Left ventricle myocardium inferior (tissue), 1 donor: ENCODE measurements at places on chromosomes 3 and 15. TPM values are rescaled to one million over a fixed set of nuclear protein-coding genes. Genes with fewer than 3 reads are reported as not detected.

DNA sequence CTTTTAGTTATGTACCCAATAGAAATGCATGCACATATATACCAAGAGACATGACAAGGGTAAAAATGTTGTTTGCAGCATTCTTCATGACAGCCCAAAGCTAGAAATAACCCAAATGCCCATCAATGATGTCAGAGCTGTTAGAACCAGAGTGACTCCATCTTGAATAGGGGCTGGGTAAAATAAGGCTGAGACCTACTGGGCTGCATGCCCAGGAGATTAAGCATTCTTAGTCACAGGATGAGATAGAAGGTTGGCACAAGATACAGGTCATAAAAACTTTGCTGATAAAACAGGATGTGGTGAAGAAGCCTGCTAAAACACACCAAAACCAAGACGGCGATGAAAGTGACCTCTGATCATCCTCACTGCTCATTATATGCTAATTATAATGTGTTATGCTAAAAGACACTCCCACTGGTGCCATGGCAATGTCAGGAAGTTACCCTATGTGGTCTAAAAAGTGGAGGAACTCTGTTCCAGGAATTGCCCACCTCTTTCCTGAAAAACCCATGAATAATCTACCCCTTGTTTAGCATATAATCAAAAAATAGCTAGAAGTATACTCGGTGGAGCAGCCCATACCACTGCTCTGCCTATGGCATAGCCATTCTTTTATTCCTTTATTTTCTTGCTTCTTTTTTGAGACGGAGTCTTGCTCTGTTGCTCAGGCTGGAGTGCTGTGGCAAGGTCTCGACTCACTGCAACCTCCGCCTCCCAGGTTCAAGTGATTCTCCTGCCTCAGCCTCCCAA lies 32.9 kb downstream of the ZBTB11 start:
- no peak overlapping the region for H3K27ac ChIP-seq
- peaks cover 22% of the 10 kb centered on the region for H3K36me3 ChIP-seq
- no peaks in the 10 kb centered on the region for H3K27me3 ChIP-seq
- H3K4me3 ChIP-seq: no peak overlapping the region
- H3K4me1 ChIP-seq: no peaks in the 10 kb centered on the region
- DNase-seq: no peak

DNA sequence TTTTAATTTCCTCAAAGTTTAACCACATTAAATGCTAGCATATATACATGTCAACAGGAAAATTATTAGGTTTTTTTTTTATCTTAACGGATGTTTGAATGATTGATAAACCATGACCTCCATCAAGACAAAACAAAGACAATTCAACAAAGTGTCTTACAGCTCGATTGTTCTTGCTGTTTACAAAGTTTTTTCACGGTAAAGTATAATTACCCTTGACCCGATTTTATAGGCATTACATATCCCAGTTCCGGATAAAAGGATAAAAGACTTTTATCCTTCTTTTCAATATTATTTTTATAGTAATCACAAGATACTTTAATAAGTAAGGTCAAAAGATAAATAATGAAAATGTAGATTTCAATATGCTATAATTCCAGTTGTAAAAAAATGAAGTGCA lies 96.9 kb downstream of the RORA start:
- no peak for DNase-seq
- no peaks in the 10 kb centered on the region for H3K27me3 ChIP-seq
- no peaks in the 10 kb centered on the region for H3K36me3 ChIP-seq
- peaks cover 8% of the 10 kb centered on the region for H3K4me1 ChIP-seq
- H3K27ac ChIP-seq: no peak overlapping the region

- peak overlapping the region; percentile 43 for H3K27ac ChIP-seq
- H3K36me3 ChIP-seq: peaks cover 8% of the 10 kb centered on the region
- H3K4me1 ChIP-seq: peaks cover 74% of the 10 kb centered on the region
- no peak for DNase-seq
Observed at GRCh38 chr15:67196672-67197363, 57.6 kb downstream of the AAGAB start.

- peak within 1 kb of the TSS; percentile 23 for H3K27ac ChIP-seq
- no peak for DNase-seq
- H3K27me3 ChIP-seq: peaks cover 87% of the 10 kb centered on the region
- H3K36me3 ChIP-seq: no peaks in the 10 kb centered on the region
- H3K4me3 ChIP-seq: peak within 1 kb of the TSS; percentile 67
- peaks cover 29% of the 10 kb centered on the region for H3K4me1 ChIP-seq
Observed at GRCh38 chr15:88256279-88257230, at the start of gene NTRK3. TSS of gene NTRK3 (minus strand) at chr15:88256739. CDS start at chr15:88256153, 586 bp downstream.

EFHB gene
- total RNA-seq: 0.58 TPM

DNA sequence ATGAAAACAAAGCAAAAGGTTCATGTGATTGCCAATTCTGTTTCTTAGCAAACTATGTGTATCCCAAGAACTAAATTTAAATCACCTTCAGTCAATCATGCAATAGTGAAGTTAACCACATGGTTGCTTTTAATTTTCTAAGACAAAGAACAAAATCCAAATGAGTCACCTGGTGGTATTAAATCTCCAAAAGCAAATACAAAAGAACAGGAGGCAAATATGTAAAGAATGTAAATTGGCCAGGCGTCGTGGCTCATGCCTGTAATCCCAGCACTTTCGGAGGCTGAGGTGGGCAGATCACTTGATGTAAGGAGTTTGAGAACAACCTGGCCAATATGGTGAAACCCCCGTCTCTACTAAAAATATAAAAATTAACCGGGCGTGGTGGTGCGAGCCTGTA lies 54.2 kb upstream of the PIK3R4 start:
- no peak overlapping the region for H3K4me3 ChIP-seq
- H3K36me3 ChIP-seq: no peaks in the 10 kb centered on the region
- H3K27ac ChIP-seq: no peak overlapping the region
- no peaks in the 10 kb centered on the region for H3K27me3 ChIP-seq
- no peak for DNase-seq

GRCh38 chr3:170909129-170909903 lies 879 bp upstream of the EIF5A2 start:
- peak overlapping the region; percentile 73 for H3K27ac ChIP-seq
- no peaks in the 10 kb centered on the region for H3K36me3 ChIP-seq
- no peak for DNase-seq
- peaks cover 18% of the 10 kb centered on the region for H3K4me1 ChIP-seq
- H3K4me3 ChIP-seq: peak overlapping the region; percentile 80

DNA sequence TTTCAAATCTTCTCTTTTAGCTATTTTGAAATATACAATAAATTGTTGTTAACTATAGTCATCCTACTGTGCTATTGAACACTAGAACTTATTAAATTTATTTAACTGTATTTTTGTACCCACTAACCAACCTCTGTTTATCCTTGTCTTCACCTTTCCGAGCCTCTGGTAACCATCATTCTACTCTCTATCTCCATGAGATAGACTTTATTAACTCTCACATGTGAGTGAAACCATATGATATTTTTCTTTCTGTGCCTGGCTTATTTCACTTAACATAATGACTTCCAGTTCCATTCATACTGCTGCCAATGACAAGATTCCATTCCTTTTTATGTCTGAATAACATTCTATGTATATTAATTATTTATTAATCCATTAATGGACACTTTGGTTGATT lies 15.8 kb upstream of the SLC15A2 start:
- H3K4me3 ChIP-seq: no peak overlapping the region
- no peak for DNase-seq
- peaks cover under 1% of the 10 kb centered on the region for H3K36me3 ChIP-seq
- H3K27me3 ChIP-seq: no peaks in the 10 kb centered on the region

AEN gene
- total RNA-seq: 10.3 TPM

- DNase-seq: no peak
- no peak overlapping the region for H3K4me3 ChIP-seq
- H3K27me3 ChIP-seq: peaks cover 26% of the 10 kb centered on the region
- H3K36me3 ChIP-seq: no peaks in the 10 kb centered on the region
Observed at GRCh38 chr15:79065706-79066376, 24.7 kb downstream of the RASGRF1 start.

GRCh38 chr3:141887051-141887450 lies 10.6 kb downstream of the ATP1B3 start:
- no peak overlapping the region for H3K27ac ChIP-seq
- H3K27me3 ChIP-seq: no peaks in the 10 kb centered on the region
- no peak overlapping the region for H3K4me3 ChIP-seq
- no peaks in the 10 kb centered on the region for H3K4me1 ChIP-seq
- no peak for DNase-seq
- H3K36me3 ChIP-seq: peaks cover 6% of the 10 kb centered on the region

DNA sequence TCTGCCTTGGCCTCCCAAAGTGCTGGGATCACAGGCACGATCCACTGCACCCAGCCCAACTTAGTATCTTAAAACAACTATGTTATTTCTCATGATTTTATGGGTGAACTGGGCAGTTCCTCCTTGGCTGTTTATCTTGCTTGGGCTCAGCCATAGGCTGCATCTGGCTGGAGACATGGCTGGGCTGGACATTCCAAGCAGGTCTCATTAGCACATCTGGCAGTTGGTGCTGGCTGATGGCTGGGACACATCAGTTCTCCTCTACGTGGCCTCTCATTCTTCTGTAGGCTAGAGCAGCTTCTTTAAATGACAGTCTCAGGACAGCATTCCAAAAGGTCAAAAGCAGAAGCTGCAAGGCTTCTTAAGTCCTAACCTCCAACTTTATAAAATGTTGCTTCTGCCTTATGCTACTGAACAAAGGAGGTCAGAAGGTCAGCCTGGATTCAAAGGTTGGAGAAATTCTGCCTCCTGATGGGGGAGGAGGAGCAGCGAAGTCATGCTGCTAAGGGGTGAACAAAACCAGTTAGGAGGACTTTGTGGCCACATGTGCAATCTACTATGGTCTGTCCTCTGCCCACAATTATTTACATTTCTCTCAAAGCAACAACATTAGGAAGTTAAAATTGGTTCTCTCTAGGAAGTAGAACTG lies 144.0 kb downstream of the AQP9 start:
- no peak for DNase-seq
- H3K36me3 ChIP-seq: no peaks in the 10 kb centered on the region

GRCh38 chr3:50374363-50375257 lies 15.3 kb upstream of the TMEM115 start:
- no peak overlapping the region for H3K27ac ChIP-seq
- H3K27me3 ChIP-seq: peaks cover 4% of the 10 kb centered on the region
- DNase-seq: no peak
- H3K4me3 ChIP-seq: no peak overlapping the region
- H3K36me3 ChIP-seq: no peaks in the 10 kb centered on the region

- no peaks in the 10 kb centered on the region for H3K36me3 ChIP-seq
- no peaks in the 10 kb centered on the region for H3K27me3 ChIP-seq
- H3K4me3 ChIP-seq: no peak overlapping the region
- no peak for DNase-seq
- no peak overlapping the region for H3K27ac ChIP-seq
- peaks cover 10% of the 10 kb centered on the region for H3K4me1 ChIP-seq
Observed at GRCh38 chr15:53829923-53830459, 70.5 kb upstream of the WDR72 start.

DNA sequence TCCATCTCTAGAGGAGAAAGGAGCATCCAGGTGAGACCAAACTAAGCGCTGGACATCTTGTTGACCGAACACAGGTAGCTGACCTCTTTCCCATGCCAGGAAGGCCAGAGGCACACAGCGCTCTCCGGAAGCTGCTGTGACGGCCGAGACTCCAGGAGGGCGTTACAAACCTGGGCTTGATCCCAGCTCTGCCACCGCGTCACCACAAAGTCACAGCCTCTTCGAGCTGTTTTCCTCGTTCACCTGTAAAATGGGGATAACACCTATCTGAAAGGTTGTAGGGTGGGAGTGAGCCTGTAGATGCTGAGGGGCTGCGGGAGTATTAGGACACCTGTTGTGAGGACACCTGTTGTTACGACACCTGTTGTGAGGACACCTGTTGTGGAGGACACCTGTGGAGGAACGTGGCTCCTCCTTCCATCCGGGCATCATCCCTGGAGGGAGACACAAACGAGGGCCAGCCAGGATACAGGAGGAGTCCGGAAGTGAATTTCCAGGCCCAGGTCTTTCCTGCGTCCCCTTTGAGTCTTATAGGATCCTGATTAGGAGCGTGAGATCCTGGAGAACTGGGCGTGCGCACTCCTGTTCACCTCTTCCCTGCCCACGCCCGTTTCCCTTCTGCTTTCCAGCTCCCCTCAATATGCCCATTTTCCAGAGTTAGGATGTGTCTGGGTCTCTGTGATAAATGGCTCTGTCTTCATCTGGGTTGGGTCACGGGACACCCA lies 2.3 kb upstream of the MUC4 start:
- H3K27ac ChIP-seq: no peak overlapping the region
- DNase-seq: no peak
- H3K27me3 ChIP-seq: peaks cover 64% of the 10 kb centered on the region
- no peaks in the 10 kb centered on the region for H3K36me3 ChIP-seq
- no peak overlapping the region for H3K4me3 ChIP-seq

DNA sequence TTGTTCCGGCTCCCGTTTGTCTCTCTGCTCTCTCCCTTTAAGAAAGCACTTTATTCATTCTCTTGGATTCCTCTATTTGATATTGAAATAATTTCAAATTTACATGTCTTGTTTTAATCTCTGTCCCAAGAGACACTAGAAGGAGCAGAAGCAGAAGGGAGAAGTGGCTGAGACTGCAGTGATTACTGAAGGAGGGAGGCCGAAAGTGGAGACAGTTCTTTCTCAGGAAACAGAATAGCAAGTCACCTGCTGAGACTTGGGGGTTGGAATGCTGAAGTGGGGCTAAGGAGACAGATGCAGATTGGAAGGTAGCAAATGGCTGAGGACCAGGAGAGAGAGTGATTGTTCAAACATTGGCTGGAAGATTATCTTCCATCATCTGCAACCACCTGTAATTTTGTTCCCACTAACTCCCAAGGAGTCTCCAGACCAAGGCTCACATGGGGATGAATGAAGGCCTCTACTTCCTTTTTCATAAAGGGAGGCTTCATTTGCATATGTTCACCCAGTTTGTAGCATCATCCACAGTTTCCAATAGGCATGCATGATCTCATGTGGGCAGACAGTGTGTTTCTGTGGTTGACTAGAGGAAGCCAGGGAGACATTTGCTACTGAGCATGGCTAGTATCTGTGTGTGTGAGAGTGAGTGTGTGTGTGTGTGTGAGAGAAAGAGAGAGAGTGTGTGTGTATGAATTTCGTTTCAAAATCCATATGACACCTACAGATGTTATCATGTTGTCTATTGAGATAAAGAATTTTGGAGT lies 24.0 kb downstream of the LTF start:
- DNase-seq: no peak
- no peak overlapping the region for H3K4me3 ChIP-seq
- no peaks in the 10 kb centered on the region for H3K27me3 ChIP-seq
- no peak overlapping the region for H3K27ac ChIP-seq

- H3K36me3 ChIP-seq: no peaks in the 10 kb centered on the region
- H3K27me3 ChIP-seq: no peaks in the 10 kb centered on the region
- H3K27ac ChIP-seq: peak overlapping the region; percentile 26
- no peak for DNase-seq
Observed at GRCh38 chr3:188165596-188165995, 11.6 kb downstream of the LPP start.

TRH gene
- not detected for total RNA-seq

WNT5A gene
- total RNA-seq: 3.8 TPM

DNA sequence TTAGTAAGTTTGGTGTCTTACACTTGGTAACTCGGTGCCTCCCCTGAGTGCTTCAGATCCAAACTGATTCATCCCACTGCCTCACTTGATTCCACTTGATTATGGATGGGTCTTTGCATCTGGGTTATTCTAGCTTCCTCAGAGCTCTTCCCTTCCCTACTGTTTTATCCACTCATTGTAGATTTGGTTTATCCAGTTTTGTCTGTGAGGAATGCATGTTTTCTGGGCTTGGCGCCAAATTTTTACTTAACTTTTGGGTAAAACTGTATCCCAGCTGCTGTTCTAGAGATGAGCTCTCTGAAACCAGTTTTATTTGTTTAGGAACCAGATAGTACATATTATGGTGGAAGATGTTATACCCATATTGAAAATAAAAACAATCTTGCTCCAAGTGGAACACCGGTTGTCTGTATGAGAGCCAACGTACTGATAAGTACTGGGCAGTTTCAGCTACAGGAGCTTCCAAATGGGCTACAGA lies 20.9 kb downstream of the RAD54L2 start:
- H3K36me3 ChIP-seq: peaks cover 5% of the 10 kb centered on the region
- no peak for DNase-seq
- H3K27me3 ChIP-seq: no peaks in the 10 kb centered on the region
- no peak overlapping the region for H3K4me3 ChIP-seq
- peak overlapping the region; percentile 27 for H3K27ac ChIP-seq
- peaks cover 14% of the 10 kb centered on the region for H3K4me1 ChIP-seq
